Adipocyte (in vitro differentiated cells): ENCODE measurements at places on chromosomes 11 and 22.
A peak's percentile ranks its signal among the peaks of the same experiment; 100 is the strongest.

DNA sequence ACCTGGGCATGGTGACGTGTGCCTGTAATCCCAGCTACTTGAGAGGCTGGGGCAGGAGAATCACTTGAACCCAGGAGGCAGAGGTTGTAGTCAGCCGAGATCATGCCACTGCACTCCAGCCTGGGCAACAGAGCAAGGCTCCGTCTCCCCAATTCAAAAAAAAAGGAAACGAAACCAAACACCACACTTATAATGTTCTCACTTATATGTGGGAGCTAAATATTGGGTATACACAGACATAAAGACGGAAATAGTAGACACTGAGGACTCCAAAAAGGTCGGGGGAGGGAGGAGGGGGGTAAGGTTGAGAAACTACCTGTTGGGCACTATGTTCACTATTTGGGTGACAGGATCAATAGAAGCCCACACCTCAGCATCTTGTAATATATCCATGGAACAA, 94.3 kb downstream of the GAB2 start:
- DNase-seq = no peak

DNA sequence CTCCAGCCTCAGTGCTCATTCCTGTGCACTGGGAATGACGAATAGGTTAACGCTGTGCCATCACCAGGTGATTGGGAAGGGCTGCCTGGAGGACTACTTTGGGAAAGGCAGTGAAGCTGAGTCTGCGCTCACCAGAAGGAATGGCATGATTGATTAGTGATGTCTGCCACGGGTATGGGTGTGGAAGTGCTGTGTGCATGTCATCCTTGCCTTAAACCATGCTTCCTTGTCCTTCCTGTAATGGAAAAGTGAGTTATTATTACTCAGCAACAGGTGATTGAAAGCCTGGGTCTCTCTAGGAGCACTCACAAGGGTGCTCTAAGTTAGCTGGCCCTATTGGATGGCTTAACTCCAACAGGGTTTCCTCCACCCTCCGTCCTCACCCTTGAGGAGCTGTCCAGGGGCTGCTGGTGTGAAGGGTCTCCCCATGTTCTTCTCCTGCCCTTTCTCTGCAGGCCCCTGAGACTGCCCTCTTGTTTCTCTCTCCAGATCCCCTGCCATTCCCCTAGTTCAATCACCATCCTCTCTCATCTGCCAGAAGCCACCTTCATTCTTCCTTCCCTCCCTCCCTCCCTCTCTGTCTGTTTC, 121.9 kb upstream of the NECTIN1 start:
- DNase-seq = no peak

DNA sequence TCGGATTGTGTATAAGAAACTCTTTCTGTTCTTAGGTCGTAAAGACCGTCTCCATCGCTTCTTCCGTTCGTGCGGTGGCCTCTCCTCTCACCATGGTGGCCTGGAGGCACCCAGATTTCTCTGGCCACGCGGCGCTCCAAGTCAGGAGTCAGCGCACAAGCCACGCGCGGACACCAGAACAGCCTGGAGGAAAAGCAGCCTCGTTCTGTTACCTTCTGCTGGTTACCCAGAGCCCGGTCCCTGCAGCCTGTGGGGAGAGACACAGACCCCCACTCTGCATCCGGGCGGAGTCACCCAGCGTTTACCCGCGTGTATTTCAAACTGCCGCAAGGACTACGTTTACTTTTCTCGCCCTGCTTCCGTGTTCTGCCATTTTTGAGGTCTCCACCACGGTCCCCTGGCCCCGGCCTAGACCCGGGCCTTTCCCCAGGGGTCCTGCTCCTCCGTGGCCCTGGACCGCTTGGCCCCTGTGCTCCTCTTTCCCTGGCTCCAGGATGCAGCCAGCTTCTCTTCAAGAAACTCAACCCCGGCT, 776.1 kb downstream of the BRD1 start:
- no peak for DNase-seq

DNA sequence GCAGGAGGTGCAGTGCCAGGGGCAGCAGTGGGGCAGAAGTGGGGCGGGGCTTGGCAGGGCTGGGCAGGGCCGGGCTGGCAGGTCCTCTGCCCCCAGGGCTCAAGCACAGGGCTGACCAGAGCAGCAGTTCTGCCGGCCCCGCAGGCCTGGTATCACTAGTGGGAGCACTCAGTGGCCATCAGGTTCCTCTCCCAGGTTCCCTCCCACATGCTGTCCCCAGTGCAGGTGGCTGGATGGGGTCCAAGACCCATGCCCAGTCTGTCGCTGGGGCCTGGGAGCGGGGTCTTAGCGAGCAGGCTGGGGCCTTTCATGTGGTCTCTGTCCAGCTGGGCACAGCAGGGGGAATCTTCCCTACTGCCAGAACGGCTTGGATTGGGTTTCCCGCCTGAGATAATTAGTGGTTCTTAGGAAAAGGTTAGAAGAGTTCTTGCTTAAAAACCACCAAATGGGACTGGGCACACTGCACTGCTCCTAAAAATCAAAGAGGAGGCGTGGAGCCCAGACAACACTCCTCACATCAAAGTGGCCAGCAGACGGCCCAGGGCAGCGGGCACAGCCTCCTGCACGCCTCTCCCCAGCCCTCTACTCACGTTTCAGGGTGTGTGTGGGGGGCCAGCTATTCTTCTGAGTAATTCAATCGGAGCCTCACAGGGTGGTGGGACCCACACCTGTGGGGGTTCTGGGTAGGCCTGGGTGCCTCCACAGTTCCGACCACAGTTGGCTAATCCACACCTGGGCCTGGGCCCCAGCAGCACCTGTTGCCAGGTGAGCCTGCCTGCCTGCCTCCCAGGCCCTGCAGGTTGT, 45.6 kb downstream of the TPCN2 start:
- no peak for DNase-seq

DNA sequence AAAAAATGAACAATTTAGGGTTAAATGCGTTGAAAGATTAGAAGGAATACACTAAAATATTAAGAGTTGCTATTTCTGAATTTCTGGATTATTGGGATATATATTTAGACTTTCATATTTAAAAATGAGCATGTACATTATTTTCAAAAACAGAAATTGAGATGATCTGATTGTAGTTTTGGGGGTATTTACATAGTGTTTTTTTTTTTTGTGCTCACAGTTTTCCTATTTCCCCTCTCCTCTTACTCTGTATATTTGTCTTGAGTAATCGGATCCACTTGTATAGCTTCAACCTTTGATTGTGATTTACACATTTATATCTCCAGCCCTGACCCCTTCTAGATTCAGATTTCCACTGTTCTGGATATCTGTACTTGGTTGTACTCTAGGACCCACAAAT, 5.3 kb downstream of the USP47 start:
- no peak for DNase-seq

GRCh38 chr11:63042596-63042995, 27.0 kb upstream of the SLC22A8 start:
- no peak for DNase-seq

- DNase-seq = no peak
Observed at GRCh38 chr22:23544852-23545251, 35.2 kb downstream of the IGLL1 start.

- no peak for DNase-seq
Observed at GRCh38 chr11:34182425-34182824, 77.0 kb downstream of the NAT10 start.

DNA sequence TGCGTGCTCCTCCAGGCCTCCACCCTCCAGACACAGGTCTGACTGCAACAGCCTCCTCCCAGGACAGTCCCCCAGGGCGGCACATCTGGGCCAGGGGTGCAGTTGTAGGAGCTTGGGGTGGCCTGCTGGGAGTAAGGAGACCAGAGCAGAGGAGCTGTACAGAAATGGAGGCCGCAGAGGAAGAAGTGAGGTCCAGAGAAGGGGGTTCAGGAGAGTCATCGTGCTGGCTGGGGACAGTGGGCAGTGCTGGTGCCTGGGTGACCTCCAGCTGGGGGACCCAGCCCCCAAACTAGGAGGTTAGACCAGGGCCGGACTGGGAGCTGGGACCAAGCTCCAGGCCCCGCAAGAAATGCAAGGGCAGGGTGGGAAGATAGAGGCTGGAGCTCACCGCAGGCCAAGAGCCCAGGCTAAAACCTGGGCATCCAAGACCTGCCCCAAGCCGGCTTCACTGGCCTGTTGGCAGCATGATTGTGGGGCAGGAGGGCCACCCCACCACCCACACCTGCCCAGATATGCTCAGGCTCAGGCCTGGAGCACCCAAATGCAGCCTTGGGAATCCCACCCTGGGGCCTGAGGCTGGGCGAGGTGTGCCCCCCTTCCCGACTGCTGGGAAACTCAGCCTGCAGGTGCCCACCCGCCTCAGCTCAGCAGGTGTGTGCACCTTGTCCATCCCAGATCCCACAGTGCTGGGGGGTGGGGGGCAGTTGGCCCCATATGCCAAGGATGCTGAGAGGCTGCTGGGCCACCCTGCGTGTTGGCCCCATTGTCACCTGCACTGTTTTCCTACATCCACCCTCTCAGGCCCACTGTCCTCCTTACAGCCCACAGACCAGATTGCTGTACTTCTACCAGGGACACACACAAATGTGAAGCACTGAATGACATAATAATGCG, 96.9 kb downstream of the MORC2 start:
- no peak for DNase-seq

GRCh38 chr22:23835484-23836144, 3.2 kb downstream of the DERL3 start:
- no peak for DNase-seq

- DNase-seq = no peak
Observed at GRCh38 chr11:28303477-28304191, 195.4 kb downstream of the METTL15 start.

DNA sequence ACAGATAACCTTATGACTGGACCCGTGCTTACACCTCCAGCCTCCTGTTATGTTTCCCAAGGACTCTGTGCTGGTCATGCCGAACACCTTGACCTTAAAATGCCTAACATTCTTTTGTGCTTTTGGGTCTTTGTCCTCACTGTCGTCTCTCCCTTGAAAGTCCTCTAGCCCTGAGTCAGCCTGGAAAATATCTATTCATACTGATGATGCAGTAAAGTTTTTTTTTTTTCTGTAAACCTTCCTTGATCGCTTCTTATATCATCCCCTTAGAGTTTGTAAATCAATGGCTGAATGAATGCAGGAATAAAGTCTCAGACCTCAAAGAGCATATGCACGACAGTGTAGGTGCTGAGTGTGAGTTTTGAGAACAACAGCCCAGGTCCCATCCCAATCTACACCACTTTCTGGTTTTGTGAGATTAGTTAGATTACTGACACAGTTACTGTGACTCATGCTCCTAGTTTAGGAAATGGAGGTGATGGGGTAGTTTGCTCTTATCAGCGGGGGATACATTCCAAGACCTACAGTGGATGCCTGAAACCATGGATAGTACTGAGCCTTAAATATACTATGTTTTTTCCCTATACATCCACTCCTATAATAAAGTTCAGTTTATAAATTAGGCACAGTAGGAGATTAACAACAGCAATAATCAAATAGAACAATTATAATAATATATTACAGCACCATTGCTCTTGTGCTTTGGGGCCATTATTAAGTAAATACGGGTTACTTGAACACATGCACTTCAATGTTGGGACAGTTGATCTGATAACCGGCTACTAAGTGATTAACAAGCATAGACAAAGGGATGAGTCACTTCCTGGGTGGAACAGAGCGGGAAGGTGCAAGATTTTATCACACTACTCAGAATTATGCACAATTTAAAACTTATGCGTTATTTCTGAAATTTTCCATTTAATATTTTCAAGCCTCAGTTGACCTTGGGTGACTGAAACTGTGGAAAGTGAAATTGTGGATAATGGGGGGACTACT, 8.6 kb downstream of the TCN1 start:
- DNase-seq = no peak

- no peak for DNase-seq
Observed at GRCh38 chr22:36336246-36337182, 51.3 kb downstream of the MYH9 start.

GRCh38 chr11:76888989-76889388, 28.3 kb downstream of the ACER3 start:
- no peak for DNase-seq

DNA sequence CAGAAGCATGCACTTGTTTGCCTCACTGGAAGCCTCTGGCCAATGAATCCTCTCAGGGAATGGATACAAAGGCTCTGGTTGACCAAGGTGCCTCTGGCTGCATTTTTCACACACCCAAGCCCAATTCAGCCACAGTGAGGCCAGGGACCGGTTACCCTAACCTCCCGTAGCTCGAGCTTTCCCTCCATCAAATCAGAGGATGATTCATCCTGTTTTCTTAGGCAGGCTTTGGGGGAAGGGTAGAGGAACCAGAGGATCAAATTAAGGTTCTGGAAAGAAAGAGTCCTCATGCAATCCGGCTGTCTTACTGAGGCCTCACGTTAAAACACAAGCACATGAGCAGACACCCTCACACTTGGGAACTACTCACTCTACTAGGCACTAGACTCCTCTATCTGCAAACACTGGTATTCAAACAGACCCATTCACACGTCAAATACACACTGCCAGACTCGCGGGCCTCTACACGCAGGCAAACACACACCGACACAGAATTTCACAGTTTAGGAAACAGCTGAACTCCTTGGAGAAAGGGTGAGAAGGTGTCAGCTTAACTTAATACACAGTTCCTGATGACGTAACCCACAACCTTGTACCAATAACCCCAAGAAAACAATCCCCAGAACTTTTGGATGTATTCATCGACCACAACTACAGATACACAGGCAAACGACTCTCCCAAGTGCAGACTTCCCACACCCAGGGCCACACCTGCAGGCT, 12.4 kb downstream of the NRXN2 start:
- peak; percentile 7 for DNase-seq

DNA sequence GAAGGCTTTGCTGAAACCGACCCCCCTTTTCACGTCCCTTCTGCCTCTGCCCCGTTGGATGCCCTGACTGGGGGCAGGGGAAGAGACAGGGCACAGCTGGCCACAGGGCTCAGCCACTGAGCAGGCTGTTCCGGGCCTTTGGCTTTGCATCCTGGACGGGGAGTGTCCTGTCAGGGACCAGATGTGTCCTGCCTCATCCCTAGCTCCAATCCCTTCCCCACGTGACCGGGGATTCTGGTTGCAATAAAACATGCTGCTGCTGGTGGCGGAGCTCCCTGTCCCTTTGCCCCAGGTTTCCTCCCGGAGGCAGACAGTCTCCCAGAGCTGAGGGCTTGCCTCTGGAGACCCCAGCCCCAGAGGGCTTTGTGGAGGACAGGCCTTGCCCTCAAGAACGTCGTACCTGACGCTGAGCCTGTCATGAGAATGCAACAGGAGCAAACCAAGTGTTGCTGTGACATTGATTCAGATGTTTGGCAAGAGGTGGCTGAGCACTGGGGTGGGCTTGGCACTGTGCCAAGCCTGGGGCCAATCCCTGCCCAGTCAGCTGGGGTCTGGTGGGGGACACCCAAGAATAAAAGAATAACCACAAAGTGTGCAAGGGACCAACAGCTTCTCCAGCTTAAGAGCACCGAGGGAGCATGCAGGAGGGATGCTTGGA, 7.3 kb downstream of the CDC42EP2 start:
- no peak for DNase-seq

DNA sequence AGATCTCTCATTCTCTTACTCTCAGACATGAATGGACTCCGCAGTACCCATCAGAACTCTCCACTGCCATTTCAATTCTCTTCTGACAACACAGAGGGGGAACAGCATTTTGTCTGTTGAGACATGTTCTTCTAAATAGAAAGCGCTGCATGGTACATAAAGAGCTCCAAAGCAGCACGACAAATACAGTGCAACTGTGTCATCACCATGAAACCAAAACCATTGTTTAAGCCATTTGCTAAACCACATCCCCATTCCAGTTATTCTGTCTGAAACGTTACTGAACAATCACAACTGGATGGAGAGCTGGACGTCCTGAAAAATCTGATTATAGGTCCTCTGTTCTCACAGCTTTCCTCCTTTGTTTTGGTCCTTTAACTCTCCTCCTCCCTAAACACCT, 17.9 kb upstream of the TENM4 start:
- no peak for DNase-seq
